ENCODE measurements at places on chromosomes 2 and 18. TPM values are rescaled to one million over a fixed set of nuclear protein-coding genes. Genes with fewer than 3 reads are reported as not detected.

DNA sequence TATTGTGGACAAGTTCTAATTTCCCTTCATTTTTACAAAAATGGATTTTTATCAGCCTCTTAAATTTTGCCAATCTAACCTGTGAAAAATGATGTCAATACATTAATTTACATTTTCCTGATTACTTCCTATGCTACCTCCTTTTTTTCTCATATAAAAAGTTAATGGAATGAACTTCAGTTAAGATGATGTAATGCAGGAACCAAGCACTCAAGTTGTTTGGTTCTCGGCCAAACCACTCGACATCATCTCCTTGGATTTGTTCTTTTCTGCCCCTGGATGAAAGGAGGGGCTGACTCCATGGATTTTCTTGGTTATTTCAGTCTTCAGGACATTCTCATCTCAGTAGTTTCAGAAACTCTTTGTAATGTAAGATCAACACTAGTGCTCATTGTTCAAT, 253.1 kb upstream of the NXPH2 start:
- DNase-seq, result no peak

- DNase-seq, result no peak
Observed at GRCh38 chr2:33784488-33784887, 185.4 kb upstream of the FAM98A start.

The BOD1L2 gene
- total RNA-seq, result not detected

- no peak for DNase-seq
Observed at GRCh38 chr2:180524499-180524898, 455.9 kb upstream of the UBE2E3 start.

- DNase-seq, result no peak
Observed at GRCh38 chr2:64655018-64655664, 1.4 kb upstream of the SERTAD2 start.

DNA sequence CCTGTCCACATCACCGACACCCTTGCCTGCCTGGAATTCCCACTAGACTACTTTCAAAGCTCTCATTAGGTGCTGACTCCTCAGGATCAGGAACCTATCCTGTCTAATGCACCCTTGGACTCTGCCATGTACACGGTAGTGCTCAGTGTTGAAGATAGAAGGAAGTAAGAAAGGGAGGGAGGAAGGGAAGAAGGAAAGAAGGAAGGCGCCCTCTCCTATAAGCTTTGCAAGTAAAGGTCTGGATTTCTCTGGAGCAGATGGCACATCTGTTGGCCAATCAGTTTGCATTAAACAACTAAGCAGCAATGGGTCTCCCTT, 45.3 kb downstream of the SCTR start:
- no peak for DNase-seq

- no peak for DNase-seq
Observed at GRCh38 chr2:115739574-115739973, 1297.1 kb downstream of the DPP10 start.

- no peak for DNase-seq
Observed at GRCh38 chr2:228548230-228548629, 366.7 kb upstream of the SPHKAP start.

DNA sequence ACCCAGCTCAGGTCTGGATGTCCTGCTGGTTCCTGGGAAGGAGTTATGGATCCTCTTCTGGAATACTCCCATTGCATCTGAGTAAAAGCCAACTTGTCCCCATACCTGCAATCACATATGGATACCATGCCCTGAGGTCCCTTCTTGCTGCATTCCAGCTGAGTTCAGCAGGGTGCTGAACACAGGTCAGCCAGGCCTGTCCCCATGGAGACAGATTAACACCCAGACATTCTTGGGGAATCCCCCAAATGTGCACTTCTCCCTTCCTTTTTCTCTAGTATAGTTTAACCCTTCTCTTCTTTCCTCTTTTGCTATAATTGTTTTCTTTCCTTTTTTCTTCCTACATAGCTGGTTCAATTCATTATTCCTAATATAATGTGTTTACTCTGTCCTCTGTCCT, 799.6 kb upstream of the HS6ST1 start:
- no peak for DNase-seq

The MLPH gene
- not detected for total RNA-seq

- peak; percentile 73 for DNase-seq
Observed at GRCh38 chr2:101150306-101151145, 656 bp downstream of the TBC1D8 start.

Data from Caco-2 (cell line).